ENCODE measurements at places on chromosomes 13 and 19.

GRCh38 chr19:18718015-18718526 is 34.6 kb downstream of the CRTC1 start:
- DNase-seq = no peak

DNA sequence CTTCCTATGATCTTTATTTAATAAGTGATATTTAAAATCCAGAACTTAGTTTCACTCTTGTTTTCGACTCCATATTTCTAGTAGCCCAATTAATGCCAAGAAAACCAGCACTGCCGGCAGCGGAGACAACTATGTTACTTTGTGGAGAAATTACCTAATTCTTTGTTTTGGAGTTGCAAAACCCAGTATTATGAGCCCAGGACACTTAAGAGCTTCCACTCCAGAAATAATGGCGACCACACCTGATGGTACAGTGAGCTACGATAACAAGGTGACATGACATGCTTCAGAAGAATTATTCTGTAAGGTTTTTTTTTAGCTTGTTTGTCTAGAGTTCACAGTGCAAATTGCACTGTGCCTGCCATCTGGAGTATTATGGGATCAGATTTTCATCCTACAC is 136.4 kb downstream of the ZAR1L start:
- DNase-seq = no peak

GRCh38 chr13:80259159-80259558 is 81.8 kb downstream of the SPRY2 start:
- DNase-seq = no peak

- DNase-seq = no peak
These were observed 1756.9 kb downstream of the PCDH9 start for GRCh38 chr13:65473196-65473595.

GRCh38 chr19:48676887-48677286 is 4.1 kb upstream of the NTN5 start:
- no peak for DNase-seq

GRCh38 chr19:51194527-51195315 is 30.2 kb upstream of the CD33 start:
- no peak for DNase-seq

DNA sequence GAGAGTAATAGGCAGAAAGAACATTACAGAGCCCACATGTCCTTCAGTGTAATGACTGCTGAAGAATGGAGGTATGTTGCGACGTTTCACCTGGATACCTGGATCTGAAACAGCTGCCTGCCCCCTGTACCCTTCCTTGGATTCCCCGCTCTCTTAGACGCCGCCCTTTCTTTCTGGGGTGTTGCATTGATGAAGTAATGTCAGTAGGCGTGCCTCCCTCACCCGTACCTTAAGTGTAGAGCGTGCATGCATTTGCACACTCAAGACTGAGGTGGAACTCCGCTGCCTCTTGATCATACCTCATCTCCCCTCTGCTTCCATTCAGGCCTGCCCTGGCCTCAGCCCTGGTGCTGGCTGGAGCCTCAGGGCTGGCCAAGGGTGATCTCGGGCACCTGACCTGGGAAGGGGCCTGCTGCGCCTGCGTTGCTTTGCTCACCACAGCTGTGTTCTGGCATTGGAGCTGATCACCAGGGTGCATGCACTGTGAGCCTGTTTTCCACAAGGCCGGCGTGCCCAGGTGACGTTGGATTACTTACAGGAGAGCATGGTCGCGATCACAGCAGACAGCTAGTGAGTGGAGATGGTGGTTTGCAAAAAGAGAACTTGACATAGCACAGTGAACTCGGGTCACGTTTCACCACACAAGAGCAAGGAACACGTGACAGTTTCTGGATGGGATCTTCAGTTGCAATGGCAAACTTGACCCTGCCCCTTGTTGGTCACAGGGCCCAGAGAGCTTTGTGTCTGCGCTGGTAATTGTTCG is 99.0 kb downstream of the ARHGEF7 start:
- no peak for DNase-seq

DNA sequence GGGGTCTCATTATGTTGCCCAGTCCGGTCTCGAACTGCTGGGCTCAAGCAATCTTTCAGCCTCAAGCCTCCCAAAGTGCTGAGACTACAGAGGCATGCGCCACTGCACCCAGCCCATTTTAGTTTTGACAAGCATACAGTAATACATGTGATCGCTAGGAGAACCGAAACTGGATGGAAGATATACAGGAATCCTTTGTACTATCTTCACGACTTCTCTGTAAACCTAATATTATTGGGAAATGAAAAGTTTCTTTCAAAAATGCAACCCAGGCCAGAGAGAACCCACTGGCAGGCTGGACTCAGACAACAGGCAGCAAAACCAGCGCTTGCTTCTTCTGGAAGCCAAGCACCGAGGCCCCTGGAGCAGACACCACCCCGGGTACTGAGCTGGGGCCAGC is 9.4 kb downstream of the C19orf12 start:
- no peak for DNase-seq

DNA sequence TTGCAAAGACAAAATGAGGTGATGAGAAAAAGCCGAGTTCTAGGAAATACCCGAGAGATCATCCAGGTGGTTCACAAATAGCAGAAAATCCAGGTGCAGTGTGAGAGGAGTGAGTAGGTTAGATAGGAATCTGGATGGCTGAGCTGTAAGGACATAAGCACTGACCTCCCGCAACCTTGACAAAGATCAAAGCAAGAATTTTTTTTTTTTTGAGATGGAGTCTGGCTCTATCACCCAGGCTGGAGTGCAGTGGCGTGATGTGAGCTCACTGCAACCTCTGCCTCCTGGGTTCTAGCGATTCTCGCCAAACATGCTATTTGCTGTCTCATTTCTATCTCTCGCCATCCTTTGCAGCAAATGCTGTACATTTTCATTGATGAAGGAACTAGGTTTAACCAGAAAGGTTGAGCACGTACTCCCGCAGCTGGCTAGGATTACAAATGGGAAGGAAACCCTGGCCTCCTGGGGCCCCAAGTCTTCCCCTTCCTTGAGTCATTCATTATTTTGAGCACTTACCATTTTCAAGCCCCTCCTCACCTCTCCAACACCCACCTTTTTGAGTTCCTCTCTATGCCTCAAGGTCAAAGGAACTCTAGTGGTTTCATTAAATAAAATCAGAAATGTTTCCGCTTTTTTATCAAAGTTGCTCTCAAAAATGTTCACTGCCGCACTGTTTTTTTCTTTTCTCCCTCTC is 38.8 kb downstream of the NLRP12 start:
- DNase-seq = no peak

Measured in hematopoietic multipotent progenitor cell treated with erythropoietin and hydrocortisone succinate and interleukin-3 and kit ligand, for 15 days (in vitro differentiated cells).